WTC11 (cell line): ENCODE measurements at places on chromosomes 11 and 22. TPM values are rescaled to one million over a fixed set of nuclear protein-coding genes. Genes with fewer than 3 reads are reported as not detected.

DNA sequence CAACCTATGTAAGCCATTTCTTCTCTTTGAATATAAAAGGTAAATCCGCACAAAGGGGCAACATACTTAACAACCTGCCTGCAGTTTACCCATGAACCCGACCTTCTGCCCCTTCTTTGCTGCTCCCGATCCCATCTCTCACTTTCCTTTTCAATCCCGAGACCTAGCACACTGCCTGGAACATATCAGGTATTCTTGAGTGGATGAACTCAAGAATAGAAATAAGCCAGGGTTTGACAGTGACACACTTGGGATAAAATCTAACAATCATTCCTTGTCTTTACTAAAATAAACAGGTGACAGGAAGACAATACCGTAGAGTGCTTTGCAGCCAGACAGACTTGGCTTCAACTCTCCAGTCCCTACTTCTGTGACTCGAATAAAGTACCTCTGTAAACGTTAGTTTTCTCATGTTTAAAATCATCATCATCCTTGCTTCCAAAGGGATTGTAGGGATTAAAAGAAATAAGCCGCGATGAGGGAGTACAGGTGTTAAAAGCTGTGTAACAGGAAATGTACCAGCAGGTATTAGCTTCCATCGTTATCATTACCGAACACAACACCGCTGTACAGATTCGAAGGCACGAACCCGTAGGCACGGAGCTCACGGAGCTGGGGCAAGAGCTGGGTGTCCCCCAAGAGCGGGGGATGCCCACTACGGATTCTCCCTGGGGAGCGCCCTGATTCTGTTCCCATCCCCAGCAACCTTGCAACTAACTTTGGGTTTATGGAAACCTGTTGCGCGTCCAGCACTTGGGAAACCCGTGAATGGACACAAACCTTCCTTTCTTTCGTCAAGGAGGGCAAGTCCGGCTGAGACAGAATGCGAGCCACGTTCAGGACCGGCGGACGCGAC lies 720 bp downstream of the UFD1 start:
- H3K4me3 ChIP-seq: peak overlapping the region; percentile 96
- H3K36me3 ChIP-seq: peaks cover 12% of the 10 kb centered on the region

DNA sequence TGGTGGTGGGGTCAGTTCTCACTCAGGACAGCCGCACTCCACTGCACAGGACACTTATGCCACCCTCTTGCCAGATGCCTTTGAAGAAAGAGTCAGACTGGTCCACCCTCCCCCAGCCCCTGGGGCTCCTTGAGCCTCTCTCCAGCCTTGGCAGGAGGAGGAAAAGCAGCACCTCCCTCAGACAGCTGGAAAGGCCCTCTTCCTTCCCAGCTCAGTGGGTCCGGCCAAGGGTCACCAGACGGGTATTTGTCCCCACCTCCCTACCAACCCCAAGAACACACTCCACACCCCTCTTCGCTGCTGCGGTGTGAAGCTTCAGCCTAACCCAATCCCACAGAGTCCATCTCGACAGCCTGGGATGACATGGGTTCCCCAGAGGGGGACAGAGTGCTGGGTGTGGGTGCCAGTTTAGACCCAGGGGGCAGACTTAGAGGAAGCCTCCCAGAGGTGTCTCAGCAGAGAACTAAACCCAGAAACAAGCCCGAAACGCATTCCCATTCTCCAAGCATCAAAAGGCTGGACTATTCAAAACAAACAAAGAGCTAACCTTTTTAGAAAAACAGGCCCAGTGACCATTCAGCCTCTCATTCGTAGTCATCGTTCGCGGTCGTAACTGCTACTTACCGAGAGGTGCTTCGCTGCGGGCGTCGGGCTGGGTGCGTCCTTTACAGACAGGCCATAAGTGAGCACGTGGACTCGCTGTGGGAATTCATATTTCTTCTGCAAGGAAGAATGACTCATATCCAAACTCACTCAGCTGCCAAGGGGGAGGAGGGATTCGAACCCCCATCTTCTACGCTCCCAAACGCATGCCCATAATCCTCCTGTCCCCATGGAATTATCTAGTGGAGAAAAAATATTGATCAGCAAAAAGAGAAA lies 57.5 kb upstream of the ANO1 start:
- no peak for DNase-seq
- no peaks in the 10 kb centered on the region for H3K36me3 ChIP-seq
- no peaks in the 10 kb centered on the region; the same call in 1 of the 2 replicates for H3K27me3 ChIP-seq
- no peak overlapping the region for H3K27ac ChIP-seq

- peaks cover 27% of the 10 kb centered on the region for H3K27me3 ChIP-seq
- no peak overlapping the region for H3K27ac ChIP-seq
- peaks cover 43% of the 10 kb centered on the region for H3K4me1 ChIP-seq
- H3K4me3 ChIP-seq: no peak overlapping the region
- H3K36me3 ChIP-seq: peaks cover 7% of the 10 kb centered on the region
Measured at GRCh38 chr11:57466680-57467079, 6.4 kb downstream of the RTN4RL2 start.

- H3K27me3 ChIP-seq: peaks cover 11% of the 10 kb centered on the region
- no peak for DNase-seq
- no peak overlapping the region for H3K27ac ChIP-seq
- peaks cover 2% of the 10 kb centered on the region for H3K4me1 ChIP-seq
Measured at GRCh38 chr11:8285228-8285627, 21.6 kb upstream of the LMO1 start.

GRCh38 chr11:115817844-115818468 lies 313.7 kb upstream of the CADM1 start:
- H3K4me3 ChIP-seq: peak overlapping the region; percentile 24; the same call in 1 of the 2 replicates
- H3K27me3 ChIP-seq: no peaks in the 10 kb centered on the region
- H3K36me3 ChIP-seq: peaks cover 22% of the 10 kb centered on the region
- peak overlapping the region; percentile 60; the same call in 1 of the 2 replicates for H3K27ac ChIP-seq
- peaks cover 16% of the 10 kb centered on the region for H3K4me1 ChIP-seq

- H3K27ac ChIP-seq: no peak overlapping the region
- peaks cover 21% of the 10 kb centered on the region for H3K4me1 ChIP-seq
- H3K36me3 ChIP-seq: no peaks in the 10 kb centered on the region; the same call in 1 of the 2 replicates
- no peak overlapping the region for H3K4me3 ChIP-seq
Measured at GRCh38 chr22:26735019-26735409, 77.6 kb downstream of the MIAT start.

The IL17REL gene
- total RNA-seq: 0.23 to 0.34 TPM (median 0.24 TPM) in 3 replicates

The PDE3B gene
- 9.4 to 9.6 TPM (median 9.5 TPM) in 3 replicates for total RNA-seq
